NCI-H1930 (cell line): ENCODE measurements at places on chromosomes 2 and 18.

DNA sequence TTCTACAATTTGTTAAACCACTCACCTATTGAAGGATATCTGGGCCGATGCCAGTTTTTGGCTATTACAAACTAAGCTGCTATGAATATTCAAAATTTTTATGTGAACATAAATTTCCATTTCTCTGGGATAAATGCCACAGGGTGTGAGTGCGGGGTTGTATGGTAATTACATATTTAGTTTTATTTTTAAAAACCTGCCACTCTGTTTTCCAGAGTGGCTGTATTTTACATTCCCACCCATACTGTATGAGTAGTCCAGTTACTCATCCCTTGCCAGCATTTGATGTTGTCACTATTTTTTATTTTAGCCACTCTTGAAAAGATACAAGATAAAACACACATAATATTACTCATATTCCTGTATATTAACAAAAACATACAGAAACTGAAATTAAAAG, 22.9 kb downstream of the GRP start:
- no peak for DNase-seq

GRCh38 chr18:66724664-66725356, 120.9 kb upstream of the CDH19 start:
- no peak for DNase-seq

- no peak for DNase-seq
Measured at GRCh38 chr2:16760426-16760825, 94.8 kb upstream of the CYRIA start.

DNA sequence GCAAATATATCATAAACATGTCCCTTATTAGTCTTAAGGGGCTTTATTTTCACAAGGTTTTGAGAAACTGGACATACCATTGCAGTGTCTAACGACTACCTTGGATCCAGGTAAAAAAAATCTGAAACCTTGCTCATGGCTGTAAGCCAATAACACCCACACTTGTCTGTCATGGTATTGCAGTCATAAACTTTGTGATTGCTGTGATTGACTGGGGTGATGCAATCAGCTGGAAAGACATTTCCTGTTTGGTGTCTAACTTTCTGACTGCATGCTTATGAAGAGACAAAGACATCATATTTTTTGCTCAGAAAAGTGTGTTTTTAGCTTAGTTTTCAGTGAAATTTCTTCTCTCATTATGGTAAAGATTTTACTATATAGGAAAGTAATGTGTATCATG, 635.0 kb downstream of the TSN start:
- DNase-seq: no peak
